Hindlimb muscle (tissue), 1 donor: ENCODE measurements at places on chromosomes 2 and 18.
A peak's percentile ranks its signal among the peaks of the same experiment; 100 is the strongest.

- DNase-seq, result no peak
Measured at GRCh38 chr2:221876016-221876415, 303.9 kb upstream of the EPHA4 start.

DNA sequence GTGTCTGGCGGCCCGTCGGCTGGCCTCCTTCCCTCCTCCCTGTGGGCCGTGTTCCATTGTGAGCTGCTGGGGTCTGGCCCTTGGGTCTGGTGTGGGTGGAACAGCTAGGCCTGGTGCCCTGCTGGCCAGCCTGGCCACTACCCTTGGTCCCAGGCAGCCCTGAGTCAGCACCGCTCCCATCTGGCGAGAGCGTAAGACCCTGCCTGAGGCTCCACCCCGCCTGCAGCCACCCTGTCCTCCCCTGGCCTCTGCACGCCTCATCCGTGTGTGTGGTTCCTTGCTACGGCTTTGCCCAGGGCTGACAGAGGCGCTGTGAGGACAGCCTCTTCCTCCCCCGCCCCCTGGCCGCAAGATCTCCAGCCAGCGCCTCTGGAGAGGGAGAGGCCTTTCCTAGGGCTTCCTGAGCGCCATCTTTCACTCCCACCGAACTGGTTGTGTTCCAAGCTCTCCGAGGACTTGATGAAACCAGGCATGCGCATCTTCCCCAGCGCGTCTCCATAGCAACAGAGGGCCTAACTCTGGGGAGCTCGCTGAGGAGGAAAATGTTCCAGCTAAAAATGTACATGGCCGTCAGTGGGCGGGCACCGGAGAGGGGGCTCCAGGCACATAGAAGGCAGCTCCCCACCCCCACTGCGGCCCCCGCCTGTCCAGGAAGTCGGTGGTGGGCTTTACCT, 83.0 kb downstream of the STPG4 start:
- peak; percentile 87 for DNase-seq

GRCh38 chr2:224287531-224287930, 114.4 kb downstream of the FAM124B start:
- DNase-seq, result no peak

DNA sequence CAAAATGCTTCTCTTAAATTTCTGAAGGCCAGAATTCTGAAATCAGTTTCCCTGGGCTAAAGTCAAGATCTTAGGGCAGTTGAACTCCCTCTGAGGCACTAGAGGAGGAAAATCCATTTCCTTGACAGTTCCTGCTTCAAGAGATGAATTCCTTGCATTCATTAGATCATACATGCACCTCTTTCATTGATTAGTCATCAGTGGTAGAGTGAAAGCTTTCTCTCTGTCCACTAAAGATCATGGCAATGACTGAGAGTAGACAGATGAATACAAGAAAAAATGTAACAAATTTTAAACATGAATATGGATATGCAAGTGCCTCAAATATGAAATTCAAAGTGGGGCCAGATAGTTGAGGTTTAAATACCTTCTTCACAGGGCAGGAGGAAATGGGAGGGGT, 693.4 kb upstream of the TMEFF2 start:
- DNase-seq, result no peak

GRCh38 chr2:157905092-157905491, 29.0 kb upstream of the ACVR1 start:
- DNase-seq, result no peak

DNA sequence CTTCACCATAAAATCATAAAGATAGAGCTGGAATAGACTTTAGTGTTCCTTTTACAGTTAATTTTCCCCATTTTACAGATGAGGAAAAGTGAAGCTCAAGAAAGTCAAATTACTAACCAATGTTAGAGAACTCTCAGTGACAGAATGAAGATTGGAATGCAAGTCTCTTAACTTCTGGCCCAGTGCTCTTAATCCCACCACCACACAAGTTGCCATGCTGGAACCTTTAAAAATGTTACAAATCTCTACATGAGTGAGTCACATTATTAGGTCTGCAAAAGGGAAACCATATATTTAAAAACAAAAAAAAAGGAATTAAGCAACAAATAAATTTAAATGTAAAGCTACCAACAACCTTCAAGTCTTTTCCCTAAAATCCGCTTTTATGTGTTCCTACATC, 3.5 kb downstream of the NCKAP1 start:
- DNase-seq, result no peak

GRCh38 chr2:128374001-128374710, 55.5 kb upstream of the HS6ST1 start:
- DNase-seq, result no peak

GRCh38 chr2:48940606-48941005, 185.1 kb upstream of the LHCGR start:
- DNase-seq, result peak; percentile 2
